ENCODE measurements at places on chromosomes 7 and 10. TPM values are rescaled to one million over a fixed set of nuclear protein-coding genes. Genes with fewer than 3 reads are reported as not detected.

Gene VAX1
- total RNA-seq = not detected

Gene PRPS1L1
- total RNA-seq = not detected

Gene WNT8B
- not detected for total RNA-seq

Gene KAZALD1
- 21.2 TPM for total RNA-seq

Gene PIK3AP1
- total RNA-seq = 1.7 TPM

Gene FAM25G
- not detected for total RNA-seq

Gene SLC13A1
- total RNA-seq = not detected

Gene TBXAS1
- 2.2 TPM for total RNA-seq

Gene CCZ1B
- total RNA-seq = 106 TPM

Gene TSPAN13
- 26.5 TPM for total RNA-seq
